Hematopoietic multipotent progenitor cell treated with erythropoietin and hydrocortisone succinate and interleukin-3 and kit ligand, for 6 days (in vitro differentiated cells): ENCODE measurements at places on chromosomes 2 and 18.

GRCh38 chr2:205733082-205733481 lies 50.8 kb downstream of the NRP2 start:
- DNase-seq = no peak

- no peak for DNase-seq
Measured at GRCh38 chr2:16203691-16204090, 263.3 kb downstream of the MYCN start.

- DNase-seq = peak; percentile 49
Measured at GRCh38 chr2:64467096-64467843, 13.3 kb downstream of the LGALSL start.

GRCh38 chr2:64128406-64128805 lies 15.8 kb downstream of the PELI1 start:
- DNase-seq = no peak

DNA sequence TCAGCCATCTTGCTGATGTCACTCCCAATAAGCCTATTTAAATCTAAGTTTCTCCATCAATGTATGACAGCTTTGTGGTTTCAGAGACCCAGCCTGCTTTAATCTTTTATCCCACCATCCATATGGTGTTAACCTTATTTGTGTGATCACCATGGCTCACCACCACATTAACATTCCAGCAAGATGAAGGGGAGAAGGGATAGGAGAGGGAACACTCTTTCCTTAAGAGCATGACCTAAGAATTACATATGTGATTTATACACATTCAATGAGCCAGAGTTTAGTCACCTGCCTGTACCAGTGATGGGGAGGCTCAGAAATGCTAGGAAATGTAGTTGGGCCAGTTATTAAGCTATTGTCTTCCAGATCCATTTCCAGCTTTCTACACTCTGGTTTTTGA lies 44.5 kb upstream of the CHN1 start:
- no peak for DNase-seq

GRCh38 chr18:67379981-67380380 lies 136.5 kb downstream of the DSEL start:
- no peak for DNase-seq

- no peak for DNase-seq
Measured at GRCh38 chr2:114222344-114222743, 220.1 kb upstream of the DPP10 start.

DNA sequence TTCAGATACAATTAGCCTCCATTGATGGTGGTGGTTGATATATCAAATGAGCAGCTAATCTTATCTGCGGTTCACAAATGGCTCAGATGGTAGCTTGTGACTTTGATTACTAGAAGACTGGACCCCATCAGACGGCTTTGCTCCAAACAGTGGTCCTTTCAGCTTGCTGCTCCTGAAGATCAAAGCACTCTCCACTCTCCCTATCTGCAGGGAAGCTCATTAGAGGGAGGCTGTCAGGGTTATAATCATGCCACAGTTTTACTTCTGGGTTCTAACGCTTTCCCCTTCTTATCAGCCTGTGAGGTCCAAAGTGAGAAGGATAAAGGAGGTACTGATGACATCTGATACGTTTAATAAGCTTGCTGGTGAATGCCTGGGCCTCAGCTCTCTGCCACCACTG lies 247.1 kb upstream of the NT5C1B start:
- no peak for DNase-seq

DNA sequence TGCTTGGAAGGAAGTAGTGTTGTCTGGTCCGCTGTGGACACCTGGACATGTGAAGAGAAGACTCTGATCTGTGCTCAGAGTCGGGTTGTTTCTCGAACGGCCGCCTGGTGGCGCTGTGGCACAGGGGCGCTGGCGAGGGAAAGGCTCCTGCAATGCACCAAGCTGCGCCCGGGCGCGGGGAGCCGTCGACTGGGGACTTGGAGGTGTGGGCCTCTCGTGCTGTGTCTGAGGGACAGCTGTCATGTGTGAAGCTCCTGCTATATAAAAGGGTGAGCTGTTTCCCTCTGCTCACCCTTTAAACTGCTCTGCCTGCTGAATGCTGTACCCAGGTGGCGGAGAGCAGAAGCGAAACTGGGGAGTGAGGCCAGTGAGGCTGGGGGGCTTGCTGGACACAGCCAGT lies 44.0 kb downstream of the GNAL start:
- DNase-seq = peak; percentile 77

GRCh38 chr2:6958616-6959235 lies 41.5 kb downstream of the RNF144A start:
- no peak for DNase-seq

DNA sequence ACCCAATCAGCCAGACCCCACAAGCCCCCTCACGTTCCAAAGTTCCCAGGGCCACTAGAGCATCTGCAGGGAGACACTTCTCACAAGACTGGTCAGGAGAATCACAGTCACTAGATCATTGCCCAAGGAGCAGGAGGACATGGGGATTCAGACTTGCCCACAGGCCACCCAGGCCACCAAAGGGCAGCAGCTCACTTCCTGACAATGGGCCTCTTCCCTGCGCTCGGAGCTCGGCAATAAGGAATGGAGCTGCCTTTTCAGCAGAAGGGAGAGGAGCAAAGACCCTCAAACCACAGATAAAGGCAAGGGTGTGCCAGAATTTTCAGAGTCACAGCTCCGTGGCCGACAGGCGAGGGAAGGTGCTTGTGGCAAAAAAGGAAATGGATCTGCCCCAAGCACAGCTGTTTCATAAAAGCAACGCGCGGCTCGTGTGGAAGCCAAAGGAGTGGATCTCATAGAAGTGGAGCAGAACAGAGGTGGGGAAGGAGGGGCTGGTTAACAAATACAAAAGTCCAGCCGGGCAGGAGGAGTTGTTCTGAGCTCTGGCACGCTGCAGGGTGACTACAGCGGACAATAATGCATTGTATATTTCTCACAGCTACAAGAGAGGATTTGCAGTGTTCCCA lies 72.1 kb downstream of the EDAR start:
- DNase-seq = no peak

DNA sequence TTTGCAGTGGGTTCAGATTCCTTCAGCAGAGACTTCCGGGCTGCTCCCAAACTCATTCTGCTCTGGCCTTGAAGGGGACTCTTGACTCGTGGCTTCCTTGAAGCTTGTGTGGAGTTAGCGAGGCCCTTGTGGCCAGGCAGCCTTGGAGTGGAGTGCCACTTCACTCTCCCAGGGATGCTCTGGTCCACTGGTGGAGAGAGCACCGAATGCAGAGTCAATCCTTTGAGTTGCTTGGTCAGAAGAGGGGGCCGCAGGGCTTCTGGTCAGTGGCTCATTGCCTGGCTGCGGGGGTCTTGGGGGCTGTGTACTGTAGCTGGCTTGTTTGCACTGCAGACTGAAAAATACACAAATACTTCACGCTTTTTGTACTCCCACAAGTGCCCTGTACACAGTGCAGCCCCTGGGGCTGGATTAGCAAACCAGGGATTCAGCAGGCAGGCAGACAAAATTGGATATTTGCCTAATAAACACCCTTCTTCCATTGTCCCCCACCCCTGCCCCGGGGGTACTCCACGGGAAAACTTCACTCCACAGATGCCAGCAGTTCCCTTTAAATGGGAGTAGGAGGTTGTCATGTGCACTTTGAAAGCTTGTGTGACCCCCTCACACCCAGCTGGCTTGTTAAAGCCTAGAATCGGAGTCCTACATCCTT lies 3.2 kb downstream of the GLI2 start:
- no peak for DNase-seq

GRCh38 chr18:60987963-60988362 lies 345.3 kb upstream of the CDH20 start:
- DNase-seq = no peak

DNA sequence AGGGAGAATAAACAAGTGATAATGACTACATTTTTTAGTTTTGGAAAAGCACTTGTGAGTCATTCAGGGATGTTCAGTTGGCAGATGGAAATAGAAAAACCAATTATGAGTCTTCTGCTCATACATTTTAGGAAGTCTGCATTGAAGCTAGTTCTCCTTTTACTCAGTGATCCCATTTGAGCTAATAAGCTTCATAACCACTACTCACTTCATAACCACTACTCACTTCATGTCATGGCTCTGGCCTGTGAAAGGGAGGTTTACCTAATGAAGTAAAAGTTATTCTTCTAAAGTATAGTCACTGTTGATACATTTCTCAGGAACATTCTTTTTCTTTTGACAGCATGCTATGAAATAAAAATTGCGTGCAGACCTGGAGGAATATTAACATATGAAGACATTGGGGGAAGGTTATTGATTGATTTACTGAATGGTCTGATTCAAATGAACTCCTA lies 948.7 kb downstream of the TSN start:
- no peak for DNase-seq

DNA sequence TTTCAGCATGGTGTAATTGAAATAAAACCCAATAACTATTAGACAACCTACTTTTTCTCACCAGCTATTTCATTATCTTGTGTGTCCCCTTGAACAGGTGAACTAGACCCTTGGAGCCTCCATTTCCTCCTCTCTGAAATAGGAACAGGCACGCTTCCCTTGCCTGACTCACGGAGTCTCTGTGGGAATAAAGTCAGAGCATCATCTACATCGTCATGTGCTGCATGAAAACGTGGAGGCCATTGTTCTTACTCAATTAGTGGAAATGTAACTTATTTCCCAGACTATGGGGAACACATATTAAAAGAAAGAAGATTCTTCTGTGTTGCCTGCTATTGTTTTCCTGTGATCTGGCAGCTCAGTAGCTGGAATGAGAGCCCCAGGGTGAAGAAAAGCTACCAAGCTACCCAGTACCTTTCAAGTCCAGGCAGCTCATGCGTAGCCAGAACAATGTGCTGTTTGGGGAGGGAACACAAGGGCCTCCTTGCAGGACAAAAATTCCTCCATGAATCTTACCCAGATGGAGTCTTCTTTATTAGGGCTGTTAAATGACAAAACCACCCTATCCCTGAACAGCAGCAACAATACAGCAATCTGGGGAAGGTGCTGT lies 59.8 kb downstream of the SOX11 start:
- no peak for DNase-seq

DNA sequence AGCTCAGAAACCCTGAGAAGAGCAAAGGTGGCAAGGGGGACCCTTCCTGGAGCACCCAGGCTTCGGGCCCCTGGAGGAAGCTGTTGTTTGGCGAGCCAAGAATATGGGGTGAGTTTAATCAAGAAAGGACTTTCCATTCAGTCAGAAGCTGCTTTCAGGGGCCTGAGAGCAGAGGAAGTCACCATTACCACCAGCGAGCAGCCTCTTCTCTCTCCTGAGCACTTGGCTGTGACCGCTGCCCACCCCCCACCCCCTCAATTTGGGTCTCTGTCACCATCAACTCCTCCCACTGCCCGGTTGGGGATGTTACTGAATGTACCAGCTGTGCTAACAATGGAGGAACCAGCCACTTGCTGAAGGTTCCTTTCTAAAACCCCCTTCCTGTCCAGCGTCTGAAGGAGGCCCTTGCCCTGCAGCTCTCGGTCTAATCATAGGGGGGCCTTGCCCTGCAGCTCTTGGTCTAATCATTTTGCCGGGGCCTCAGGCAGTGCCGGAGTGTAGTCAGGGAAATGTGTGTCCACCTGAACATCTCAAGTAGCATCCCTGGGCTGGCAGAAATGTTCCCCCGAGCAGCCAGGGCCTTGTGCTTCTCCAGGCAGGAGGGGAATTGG lies 943 bp downstream of the INPP5D start:
- DNase-seq = peak; percentile 63

GRCh38 chr2:109277406-109277805 lies 148.4 kb downstream of the SH3RF3 start:
- no peak for DNase-seq

DNA sequence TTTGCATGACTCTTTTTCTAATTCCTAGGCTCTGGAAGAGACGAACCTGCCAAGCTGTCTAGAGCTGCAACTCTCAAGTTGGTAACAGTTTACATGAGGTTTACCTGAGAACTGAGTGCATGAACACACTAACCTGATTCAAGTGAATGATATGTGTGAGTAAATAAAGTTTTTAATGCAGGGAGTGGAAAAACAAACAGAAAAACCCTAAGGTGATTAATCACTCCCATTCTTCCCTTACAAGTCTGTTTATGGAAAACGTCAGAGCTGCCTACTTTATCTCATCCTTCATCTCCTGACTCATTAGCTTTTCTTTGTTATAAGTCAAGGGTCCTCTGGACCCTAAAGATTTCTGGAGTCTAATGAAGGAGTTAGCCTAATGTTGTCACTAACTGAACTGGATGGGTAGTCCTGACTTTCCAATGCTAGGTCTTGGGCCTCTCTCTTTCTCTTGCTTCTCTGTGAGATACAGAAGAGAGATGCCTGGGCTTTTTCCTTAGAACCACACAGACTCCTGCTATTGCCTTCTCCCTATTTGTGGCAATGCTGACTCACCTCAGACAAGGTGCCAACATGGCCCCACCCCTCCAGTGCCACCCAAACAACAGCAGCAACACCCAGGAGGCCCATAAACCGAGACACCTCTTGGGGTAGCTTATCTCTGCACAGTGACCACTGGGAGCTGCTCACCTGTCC lies 952.4 kb downstream of the EPHA4 start:
- no peak for DNase-seq

DNA sequence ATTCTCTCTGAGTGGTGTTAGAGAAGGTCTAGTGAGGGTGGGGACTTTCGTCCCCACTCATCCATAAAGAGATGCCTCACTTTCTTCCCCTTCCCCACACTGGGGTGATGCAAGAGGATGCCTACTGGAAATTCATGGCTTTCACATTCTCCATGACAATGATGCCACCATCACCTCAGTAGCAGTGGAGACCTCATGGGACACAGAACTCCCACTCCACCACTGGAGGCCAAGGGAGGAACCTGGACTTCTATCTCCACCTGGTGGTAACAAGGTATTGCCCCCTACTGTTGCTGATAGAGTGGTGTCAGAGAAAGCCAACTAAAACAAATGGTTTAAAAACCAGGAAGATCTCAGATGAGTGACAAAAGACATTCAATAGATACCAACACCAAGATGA lies 110.9 kb downstream of the INHBB start:
- DNase-seq = no peak

- peak; percentile 58 for DNase-seq
Measured at GRCh38 chr2:16218625-16219024, 278.3 kb downstream of the MYCN start.

DNA sequence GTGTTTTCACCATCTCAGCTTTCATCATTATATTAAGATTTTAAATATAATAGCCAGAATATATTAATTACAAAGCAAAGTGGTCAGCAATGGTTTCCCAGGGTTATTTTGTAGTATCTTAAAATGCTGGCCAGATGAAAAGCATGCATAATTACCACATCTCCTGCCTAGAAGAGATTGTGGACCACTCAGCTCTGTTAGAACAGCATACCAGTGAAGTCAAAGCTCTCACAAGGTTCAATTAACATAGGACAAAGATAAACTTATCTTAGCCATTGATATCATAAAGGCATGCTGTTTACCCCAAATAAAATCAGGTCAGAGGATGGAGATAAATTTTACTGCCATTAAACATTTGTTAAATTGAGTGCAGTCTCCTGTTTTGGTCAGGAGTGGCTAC lies 19.3 kb upstream of the PDE1A start:
- no peak for DNase-seq

GRCh38 chr2:209526561-209526960 lies 102.7 kb downstream of the MAP2 start:
- DNase-seq = peak; percentile 4

GRCh38 chr2:133635131-133635530 lies 66.9 kb upstream of the NCKAP5 start:
- DNase-seq = no peak

GRCh38 chr2:191869178-191869577 lies 22.3 kb upstream of the CAVIN2 start:
- peak; percentile 19 for DNase-seq
